LHCN-M2 (cell line): ENCODE measurements at places on chromosomes 2 and 18. TPM values are rescaled to one million over a fixed set of nuclear protein-coding genes. Genes with fewer than 3 reads are reported as not detected.

RAB6D gene
- 0.06 TPM in 1 of 2 replicates, not detected in the other for total RNA-seq

DNA sequence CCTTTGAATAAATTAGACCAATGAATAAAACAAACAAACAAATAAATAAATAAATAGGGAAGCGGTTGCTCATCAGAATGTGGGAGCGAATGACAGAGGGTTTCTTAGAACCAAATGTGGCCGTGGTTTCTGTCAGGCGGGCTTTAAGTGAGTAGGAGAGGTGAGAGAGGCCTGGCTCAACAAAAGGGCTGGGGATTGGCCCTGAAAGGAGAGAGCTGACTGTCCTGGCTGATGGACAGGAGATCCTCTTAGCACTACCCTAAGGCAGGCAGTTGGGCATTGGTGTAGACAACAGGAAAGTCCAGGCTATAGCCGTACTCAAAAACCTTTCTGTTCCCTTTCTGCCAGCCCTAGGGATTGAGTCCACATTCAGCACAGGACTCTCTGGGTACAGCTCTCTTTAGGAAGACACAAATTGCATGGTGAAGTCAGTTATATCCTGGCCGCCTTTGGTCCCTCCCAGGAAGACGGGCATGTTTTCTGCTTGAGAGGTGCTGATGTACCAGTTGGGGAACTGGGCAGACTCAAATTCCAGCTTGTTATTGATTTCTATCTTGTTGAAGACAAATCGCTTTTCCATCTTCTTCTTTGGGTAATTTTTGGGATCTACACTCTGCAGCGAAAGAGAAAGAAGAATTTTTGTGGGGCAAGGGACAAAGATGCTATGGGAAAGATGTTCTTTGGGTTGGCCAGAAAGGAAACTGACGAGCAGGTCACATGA lies 6.5 kb downstream of the IL1B start:
- DNase-seq: no peak

SCG2 gene
- 10.8 and 12.7 TPM in 2 replicates for total RNA-seq

DNA sequence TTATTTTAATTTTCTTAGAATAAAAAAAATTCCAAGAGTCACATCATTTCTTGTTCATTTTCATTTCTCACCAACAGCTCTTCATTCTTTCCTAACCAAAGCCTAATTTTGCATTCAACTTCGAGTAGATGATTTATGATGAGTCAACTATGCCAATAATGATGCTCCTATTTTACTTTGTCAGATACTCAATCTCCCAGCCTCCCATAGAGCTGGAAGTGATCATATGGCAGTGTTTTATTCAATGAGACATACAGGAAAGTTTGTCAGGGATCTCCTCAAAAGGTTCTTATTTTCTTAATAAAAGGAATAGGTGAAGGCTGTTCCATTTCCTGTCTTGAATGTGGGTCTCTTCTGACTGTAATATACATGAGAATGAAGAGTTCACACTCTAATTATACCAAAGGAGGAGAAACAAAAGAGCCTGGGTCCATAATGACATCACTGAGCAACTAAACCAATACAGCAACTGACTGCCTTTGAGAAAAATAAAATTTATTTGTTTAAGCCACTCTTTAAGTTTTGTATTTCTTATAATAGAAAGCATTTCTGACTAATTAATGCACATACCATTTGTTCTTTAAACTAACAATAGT lies 231.2 kb upstream of the CYP26B1 start:
- peak; percentile 9 for DNase-seq

GRCh38 chr2:38462121-38462661 lies 85.1 kb upstream of the ATL2 start:
- peak; percentile 95 for DNase-seq

- DNase-seq: peak; percentile 48
Observed at GRCh38 chr18:63439334-63439733, 17.1 kb upstream of the VPS4B start.

DNA sequence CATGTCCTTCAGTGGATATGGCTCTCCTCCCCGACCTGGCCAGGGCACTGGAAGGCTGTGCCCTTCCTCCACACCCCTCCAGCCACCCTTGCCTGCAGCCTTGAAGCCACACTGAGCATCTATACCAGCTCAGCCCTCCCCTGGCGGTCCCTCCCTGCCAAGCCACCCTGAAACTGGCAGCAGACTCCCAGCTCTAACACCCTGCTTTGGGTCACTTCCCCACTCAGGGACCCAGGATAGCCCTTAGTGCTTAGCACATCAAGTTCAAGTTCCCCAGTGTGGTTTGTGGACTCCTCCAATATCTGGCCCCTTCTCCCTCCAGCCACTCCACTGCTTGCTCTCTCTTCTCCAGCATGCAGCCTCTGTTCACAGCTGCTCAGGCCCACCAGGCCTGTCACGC lies 89.4 kb downstream of the TNS1 start:
- DNase-seq: no peak

DNA sequence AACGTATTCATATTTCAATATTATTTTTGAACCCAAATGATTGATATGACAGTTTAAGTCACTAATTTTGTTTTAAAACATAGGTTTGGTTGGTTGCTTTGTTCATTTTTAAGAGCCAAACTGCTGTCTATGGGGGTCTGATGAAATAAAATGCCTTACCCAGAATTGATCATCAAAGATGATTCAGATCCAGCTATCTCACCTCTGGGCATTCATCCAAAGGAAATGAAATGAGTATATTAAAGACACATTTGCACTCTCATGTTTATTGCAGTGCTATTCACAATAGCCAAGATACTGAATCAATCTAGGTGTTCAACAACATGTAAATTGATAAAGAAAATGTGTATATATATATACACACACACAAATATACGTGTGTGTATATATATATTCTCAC lies 326.9 kb upstream of the GULP1 start:
- DNase-seq: peak; percentile 28

EMILIN1 gene
- 6.1 and 11.0 TPM in 2 replicates for total RNA-seq

- peak; percentile 27 for DNase-seq
Observed at GRCh38 chr2:185255566-185255965, 483.0 kb upstream of the FSIP2 start.

DNA sequence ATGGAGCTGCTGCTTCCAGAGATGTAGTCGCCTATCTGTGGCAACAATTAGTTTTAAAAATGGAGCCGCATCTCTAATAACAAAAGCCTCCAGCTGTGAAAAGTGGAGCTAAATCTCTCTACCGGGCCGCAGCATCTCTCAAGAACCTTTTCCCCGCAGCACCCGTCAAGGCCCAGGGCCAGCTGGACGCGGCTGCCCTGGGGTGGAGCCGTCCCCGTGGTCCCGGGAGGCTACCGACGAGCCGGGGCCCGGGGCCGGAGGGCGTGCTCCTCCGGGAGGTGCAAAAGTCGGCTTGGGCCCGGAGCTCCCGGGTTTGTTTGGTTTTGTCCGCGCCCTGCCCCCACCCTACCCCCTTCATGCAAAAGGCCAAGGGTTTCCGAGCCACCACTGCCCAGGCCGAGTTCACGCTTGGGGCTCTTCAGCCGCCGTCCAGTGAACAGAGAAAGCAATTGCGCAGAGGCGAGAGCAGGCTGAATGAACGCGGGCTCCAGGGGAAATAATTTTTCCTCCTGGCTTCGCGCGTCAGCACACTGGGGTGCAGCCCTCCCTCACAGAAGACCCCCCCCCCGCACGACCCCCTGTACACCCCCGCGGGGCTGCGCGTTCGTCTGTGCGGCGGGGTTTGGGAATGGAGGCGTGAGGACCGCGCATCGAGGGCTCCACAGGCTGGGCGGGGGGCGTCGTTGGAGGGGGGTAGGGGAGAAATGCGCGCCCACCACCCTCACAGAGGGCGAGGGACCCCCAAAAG lies 557 bp upstream of the GREB1L start:
- DNase-seq: peak; percentile 41

TMX3 gene
- total RNA-seq: 81.0 and 85.8 TPM in 2 replicates

SPEG gene
- total RNA-seq: 36.2 and 41.5 TPM in 2 replicates

DNA sequence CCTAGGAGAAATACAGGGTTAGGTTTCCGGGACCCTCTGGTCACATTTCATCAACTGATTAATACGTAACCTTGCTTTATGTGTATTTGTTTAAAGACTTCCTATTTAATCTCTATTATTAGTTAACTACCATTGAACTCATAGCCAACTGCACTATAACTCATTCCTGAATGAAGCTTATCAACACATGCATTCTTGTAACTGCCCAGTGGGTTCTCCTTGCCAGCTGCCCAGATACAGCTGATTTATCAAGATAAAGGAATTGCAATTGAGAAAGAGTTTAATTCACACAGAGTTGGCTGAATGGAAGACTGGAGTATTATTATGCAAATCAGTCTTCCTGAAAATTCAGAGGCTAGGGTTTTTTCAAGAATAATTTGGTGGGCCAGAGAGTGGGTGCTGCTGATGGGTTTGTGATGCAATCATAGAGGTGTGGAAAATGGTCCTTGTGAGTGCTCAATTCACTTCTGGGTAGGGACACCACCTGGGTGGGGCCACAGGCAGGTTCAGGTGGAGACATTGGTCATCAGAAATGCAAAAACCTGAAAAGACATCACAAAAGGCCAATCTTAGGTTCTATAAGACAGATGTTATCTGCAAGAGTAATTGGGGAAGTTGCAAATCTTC lies 21.1 kb upstream of the NOSTRIN start:
- no peak for DNase-seq

- peak; percentile 30 for DNase-seq
Observed at GRCh38 chr2:205218056-205218455, 464.2 kb upstream of the NRP2 start.

DNA sequence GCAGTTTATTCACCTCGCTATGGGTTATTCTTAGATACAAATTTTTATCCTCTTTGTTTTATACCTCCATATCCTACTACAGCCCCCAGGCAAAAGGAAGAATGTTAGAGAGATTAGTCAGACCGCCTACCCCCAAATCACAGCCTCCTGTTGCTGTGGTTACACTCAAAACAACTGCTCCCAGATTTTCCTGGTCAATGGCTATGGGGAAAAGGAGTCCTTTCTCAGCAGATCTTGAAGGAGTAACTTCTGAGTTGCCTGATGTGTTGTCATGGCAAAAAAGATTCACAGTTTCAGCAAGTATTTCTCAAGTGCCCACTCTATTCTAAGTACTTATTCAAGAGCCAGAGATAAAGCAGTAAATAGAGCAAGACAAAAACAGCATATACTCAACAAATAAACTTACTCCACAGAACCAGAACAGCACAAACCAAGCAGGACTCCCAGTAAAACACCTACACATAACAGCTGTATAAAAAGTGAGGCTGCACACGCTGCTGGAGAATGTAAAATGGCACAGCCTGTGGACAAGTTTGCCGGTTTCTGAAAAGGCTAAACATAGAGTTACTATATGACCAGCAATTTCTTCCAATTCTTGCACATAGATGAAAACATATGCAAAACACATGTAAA lies 104.8 kb downstream of the NOL10 start:
- DNase-seq: peak; percentile 87

NYAP2 gene
- not detected in 2 replicates for total RNA-seq

- DNase-seq: no peak
Observed at GRCh38 chr2:2806711-2807110, 475.6 kb upstream of the MYT1L start.

- peak; percentile 23 for DNase-seq
Observed at GRCh38 chr2:159903443-159904126, 105.6 kb upstream of the CD302 start.

DNA sequence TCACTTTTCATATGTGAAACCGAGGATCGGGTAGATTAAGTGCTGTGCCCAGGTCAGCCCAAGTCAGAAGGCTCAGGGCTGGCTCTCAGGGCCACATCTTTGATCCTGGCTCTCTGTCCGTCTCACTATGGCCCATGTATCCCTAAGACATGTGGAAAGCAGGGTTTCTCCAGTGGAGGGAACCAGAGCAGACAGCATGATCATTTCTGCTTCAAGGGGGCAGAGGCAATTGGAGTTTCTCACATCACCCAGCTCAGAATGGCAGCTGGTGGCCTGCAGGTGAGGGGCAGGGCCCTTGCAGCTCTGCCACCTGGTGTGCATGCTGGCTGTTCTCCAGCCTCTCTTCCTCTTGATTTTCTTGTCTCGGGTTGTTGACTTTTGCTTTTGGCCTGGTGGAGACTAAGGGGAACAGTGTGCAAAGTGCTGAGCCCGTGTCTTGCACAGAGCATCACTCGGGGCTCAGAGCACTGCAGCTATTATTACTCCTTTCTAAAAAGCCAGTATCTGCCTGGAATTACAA lies 27.0 kb downstream of the LDLRAD4 start:
- no peak for DNase-seq

DNA sequence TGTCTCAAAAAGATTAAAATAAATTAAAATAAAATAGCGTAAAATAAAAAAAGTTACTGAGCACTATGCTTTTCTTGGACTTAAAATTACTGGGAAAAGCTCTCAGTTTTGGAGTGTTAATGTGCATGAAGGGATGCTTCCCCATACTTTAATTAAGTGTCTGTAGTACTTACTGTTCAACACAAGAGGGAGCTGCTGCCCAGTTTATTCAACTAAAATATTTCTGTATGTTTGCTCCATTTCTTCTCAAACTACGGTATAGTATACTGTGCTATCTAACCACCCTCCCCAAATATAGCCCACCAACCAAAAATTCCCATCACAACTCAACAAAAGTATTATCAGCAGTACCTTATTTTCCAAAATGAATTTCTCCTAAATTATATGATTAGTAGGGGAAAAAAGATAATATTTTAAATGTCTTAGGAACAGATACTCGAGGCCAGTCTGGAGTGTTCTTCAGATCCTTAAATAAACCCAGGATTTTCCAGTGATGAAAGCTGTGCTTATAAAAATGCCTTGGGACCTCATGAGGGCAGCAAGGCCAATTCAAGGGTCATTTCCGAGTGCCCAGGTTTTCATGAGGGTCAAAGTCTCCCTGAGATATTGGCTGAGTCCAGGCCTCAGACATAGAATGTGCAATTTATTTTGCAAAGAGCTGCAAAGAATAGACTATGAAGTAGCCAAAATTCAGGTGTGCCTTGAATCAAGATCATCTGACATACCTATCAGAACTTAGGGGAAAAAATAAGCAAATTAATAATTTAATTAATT lies 64.1 kb downstream of the CHRNA1 start:
- peak; percentile 48 for DNase-seq

GRCh38 chr2:212530991-212531390 lies 7.6 kb downstream of the ERBB4 start:
- DNase-seq: no peak

DNA sequence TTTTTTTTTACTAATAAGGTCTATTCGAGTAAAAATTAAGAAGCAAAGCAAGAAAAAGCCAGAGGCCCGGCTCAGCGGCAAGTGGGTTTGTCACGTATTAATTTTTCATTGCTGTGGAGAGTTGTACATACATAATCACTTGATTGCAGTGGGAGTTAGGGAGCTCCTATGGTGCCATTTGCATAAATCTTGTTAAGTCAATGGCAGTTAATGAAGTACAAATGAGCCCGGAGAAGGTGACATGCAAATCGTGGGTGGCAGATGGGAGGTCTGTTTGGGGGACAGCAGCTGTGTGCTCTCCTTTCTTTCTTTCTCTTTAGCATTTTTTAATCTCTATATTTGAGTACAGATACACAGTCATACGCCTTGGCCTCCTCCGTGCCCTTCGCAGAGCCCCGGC lies 317.0 kb downstream of the AGAP1 start:
- no peak for DNase-seq

DNA sequence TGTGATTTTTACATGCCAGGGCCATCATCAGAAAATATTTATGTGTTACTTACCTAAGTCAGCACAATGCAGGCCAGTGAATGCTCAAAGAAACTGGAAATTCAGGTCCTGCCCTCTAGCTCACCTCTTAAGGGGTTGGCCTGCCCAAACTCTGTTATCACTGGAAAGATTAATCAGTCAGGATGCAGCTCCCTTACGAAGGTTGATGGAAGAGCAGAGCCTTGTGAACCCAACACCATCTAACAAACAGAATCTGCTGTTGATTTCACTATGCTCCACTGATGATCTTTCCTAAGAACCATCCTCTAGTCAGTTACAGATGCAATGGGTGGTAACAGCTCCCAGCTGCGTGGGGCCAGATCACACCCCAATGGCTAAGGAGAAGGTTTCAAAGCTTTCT lies 38.2 kb downstream of the SOX11 start:
- no peak for DNase-seq
